ENCODE measurements at places on chromosomes 12 and 14.
A peak's percentile ranks its signal among the peaks of the same experiment; 100 is the strongest.

- H3K27ac ChIP-seq = no peak overlapping the region
- DNase-seq = no peak
- no peaks in the 10 kb centered on the region for H3K4me1 ChIP-seq
These were observed 385.2 kb downstream of the ATP23 start for GRCh38 chr12:58326534-58326933.

DNA sequence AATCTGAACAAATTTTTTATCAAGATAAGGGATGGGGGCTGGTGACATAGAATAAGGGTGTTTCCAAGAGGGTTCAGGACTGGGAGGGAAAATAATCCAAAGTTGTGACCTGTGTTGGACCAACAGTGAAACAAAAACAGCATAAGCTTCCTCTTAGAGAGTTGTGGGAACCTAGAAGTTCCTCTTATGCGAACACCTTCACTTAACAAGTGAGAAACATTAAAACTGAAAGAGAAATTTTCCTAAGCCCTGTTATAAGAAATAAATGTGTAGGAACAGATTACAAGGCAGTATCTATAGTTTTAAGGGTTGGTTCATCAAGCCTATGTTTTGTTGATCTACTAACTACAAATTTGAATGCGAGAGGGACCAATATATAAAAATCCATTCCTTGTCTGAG is 58.4 kb downstream of the LLPH start:
- peaks cover 4% of the 10 kb centered on the region for H3K27me3 ChIP-seq
- no peak overlapping the region for H3K27ac ChIP-seq
- DNase-seq = no peak
- peaks cover 10% of the 10 kb centered on the region for H3K4me1 ChIP-seq

GRCh38 chr14:57988445-57988844 is 122.6 kb upstream of the SLC35F4 start:
- H3K27ac ChIP-seq = no peak overlapping the region
- H3K4me3 ChIP-seq = no peak overlapping the region
- DNase-seq = no peak
- H3K27me3 ChIP-seq = peaks cover 22% of the 10 kb centered on the region
- H3K4me1 ChIP-seq = no peaks in the 10 kb centered on the region

DNA sequence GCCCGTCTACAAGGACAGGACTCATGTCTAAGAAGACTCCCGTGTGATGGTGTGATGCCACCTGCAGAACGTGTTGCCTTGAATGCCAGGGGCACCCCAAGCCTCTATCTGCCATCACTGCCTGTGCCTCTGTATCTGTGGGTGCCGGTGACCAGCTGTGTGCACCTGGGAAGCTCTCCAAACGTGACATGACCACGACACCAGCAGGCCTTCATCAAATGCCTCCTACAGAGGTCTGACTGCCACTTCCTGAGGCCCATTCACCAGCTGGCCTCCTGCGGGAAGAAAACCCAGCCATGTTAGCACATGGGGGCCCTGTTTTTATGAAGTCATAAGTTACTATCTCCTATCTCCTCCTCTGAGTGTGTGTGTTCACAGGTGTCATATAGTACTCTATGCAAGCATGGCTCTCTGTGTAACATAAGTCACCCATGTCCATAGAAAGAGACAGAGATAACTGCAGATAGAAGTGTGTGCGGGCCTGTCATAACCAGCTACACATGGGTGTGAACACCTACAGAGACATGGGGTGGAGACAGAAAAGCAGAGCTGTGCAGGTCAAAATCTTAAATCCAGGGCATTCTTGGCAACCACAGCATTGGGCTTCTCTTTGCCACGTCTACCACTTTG is 18.3 kb upstream of the SERPINA4 start:
- H3K27ac ChIP-seq = no peak overlapping the region
- no peaks in the 10 kb centered on the region for H3K27me3 ChIP-seq
- H3K4me3 ChIP-seq = no peak overlapping the region
- no peak for DNase-seq
- no peaks in the 10 kb centered on the region for H3K4me1 ChIP-seq
- no peaks in the 10 kb centered on the region for H3K36me3 ChIP-seq

- no peak overlapping the region for H3K4me3 ChIP-seq
- no peaks in the 10 kb centered on the region for H3K4me1 ChIP-seq
- DNase-seq = no peak
- no peak overlapping the region for H3K27ac ChIP-seq
- H3K27me3 ChIP-seq = no peaks in the 10 kb centered on the region
These were observed 305.5 kb downstream of the CEP128 start for GRCh38 chr14:80636071-80636470.

DNA sequence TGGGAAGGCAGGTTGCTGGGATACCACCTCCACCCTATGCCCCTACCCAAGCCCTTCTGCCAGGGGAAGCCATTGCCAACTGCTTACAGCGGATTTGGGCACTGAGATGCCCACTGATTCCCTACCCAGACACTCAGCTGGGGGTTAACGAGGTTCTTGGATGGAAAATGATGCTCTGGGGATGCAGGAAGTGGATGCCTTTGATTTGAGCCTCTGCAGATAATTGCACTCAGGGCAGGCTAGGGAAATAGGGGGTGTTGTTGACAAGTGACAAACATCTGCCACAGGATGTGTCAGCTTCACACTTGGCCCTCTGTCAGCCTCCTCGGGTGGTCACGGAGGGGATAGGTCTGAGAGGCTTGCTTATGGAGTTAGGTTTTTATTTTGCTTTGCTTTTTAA is 57.4 kb downstream of the RPH3A start:
- peak; percentile 15 for DNase-seq
- no peak overlapping the region for H3K4me3 ChIP-seq
- H3K27me3 ChIP-seq = peaks cover 5% of the 10 kb centered on the region
- peaks cover 38% of the 10 kb centered on the region for H3K4me1 ChIP-seq
- H3K27ac ChIP-seq = peak overlapping the region; percentile 63
- no peaks in the 10 kb centered on the region for H3K36me3 ChIP-seq

GRCh38 chr14:105287249-105288102 is 13.3 kb downstream of the BRF1 start:
- no peak overlapping the region for H3K4me3 ChIP-seq
- no peak overlapping the region for H3K27ac ChIP-seq
- H3K4me1 ChIP-seq = peaks cover 32% of the 10 kb centered on the region
- peak; percentile 60 for DNase-seq

Data from SK-N-SH (cell line).